ENCODE measurements at places on chromosomes 16 and 17.
A peak's percentile ranks its signal among the peaks of the same experiment; 100 is the strongest.

- no peak for DNase-seq
These were observed 130.2 kb downstream of the CPPED1 start for GRCh38 chr16:12673466-12673865.

DNA sequence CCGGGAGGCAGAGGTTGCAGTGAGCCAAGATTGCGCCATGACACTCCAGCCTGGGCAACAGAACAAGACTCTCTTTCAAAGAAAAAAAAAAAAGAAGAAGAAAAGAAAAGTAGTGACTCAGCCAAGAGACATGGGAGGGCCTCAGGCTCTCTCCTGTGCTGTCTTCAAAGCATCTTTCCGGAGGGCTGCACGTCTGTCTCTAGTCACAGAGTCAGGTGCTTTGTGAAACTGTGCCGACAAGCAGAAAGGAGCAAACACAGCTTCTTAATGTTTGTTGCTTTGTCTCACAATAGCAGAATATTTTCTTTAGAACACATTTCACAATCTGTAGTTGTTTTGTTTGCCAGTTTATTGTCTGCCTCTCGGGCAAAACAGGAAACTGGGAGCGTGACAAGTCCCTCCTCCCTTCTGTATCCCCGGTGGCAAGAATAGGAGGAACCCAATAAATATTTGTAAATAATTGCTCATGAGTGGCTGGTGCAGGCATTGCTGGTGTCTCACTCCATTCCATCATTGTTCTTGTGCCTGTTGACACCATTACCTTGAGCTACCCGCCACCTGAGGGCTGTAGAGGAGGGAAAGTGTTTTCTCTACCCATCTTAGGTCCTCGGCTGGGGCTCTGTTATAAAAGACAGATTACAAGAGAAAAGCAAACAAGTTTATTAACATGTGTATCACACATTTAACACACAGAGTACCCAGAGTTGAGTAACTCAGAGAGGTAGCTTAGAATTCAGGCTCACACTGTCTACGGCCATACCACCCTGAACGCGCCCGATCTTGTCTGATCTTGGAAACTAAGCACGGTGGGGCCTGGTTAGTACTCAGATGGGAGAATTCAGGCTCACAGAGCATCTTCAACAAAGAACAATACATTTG, 5.5 kb downstream of the GAST start:
- no peak for DNase-seq

DNA sequence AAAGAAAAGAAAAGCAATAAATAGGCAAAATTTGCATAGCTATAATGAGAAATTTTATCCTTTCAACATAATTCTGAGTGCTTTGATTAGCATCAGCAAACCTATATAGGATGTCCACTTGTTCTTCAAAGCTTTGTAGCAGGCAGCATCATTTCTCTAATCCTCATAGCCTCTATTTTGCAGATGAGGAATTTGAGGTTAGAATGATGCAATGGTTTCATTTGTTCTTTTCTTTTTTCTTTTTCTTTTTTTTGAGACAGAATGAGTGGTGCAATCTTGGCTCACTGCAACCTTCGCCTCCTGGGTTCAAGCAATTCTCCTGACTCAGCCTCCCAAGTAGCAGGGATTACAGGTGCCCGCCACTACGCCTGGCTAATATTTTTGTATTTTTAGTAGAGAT, 594.4 kb downstream of the TOX3 start:
- DNase-seq = no peak

GRCh38 chr16:66376577-66377305, 10.2 kb downstream of the CDH5 start:
- no peak for DNase-seq

DNA sequence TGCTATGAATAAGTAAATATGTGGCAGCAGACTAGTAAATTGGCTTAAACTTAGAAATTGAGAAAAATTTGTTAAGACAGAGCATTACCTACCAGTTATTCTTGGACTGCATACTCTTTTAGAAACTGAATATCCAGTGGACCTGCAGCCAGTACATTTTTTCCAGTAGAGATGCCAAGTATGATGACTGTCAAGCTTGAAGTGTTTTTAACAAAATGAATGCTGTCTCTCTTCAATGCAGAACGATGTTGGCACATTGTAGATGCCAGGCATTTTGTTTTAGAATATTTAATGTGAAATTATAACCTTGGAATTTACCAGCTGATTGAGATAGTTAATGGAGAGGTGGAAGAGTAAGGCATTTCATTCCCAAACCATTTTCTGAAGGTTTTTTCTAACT, 52.5 kb downstream of the NFAT5 start:
- DNase-seq = no peak

GRCh38 chr17:52653014-52653413, 494.5 kb upstream of the CA10 start:
- no peak for DNase-seq

DNA sequence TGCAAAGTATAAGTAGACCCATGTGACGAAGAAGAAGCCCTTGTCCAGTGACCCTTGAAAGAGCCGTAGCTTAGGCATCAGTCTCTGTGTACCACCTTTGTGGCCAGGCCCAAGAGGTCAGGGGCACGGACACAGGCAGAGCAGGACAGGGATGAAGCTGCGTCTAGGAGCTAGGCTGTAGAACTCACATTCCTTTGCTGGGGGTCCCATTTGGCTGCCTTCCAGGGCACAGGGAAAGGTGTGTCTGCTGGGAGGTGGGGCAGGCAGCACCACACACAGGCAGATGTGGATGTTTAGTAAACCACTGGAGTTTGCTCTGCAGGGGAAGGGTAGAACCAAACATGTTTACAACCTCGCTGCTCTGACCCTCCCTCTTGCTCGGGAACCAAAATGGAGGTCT, 33.7 kb downstream of the HNF1B start:
- DNase-seq = no peak

GRCh38 chr17:73533127-73533526, 111.1 kb downstream of the SDK2 start:
- DNase-seq = no peak

- no peak for DNase-seq
These were observed 8.7 kb upstream of the BEAN1 start for GRCh38 chr16:66418165-66418962.

DNA sequence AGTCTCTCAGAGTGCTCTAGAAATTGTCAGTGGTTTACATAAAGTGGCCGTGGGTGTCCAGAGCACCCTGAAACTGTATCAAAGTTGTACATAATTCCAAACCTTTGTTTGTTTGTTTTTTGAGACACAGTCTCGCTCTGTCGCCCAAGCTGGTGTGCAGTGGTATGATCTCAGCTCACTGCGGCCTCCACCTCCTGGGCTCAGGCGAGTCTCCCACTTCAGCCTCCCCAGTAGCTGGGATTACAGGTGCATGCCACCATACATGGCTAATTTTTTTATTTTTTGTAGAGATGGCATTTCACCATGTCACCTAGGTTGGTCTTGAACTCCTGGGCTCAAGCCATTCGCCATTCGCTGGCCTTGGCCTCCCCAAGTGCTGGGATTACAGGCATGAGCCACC, 24.3 kb upstream of the ADGRG1 start:
- no peak for DNase-seq

DNA sequence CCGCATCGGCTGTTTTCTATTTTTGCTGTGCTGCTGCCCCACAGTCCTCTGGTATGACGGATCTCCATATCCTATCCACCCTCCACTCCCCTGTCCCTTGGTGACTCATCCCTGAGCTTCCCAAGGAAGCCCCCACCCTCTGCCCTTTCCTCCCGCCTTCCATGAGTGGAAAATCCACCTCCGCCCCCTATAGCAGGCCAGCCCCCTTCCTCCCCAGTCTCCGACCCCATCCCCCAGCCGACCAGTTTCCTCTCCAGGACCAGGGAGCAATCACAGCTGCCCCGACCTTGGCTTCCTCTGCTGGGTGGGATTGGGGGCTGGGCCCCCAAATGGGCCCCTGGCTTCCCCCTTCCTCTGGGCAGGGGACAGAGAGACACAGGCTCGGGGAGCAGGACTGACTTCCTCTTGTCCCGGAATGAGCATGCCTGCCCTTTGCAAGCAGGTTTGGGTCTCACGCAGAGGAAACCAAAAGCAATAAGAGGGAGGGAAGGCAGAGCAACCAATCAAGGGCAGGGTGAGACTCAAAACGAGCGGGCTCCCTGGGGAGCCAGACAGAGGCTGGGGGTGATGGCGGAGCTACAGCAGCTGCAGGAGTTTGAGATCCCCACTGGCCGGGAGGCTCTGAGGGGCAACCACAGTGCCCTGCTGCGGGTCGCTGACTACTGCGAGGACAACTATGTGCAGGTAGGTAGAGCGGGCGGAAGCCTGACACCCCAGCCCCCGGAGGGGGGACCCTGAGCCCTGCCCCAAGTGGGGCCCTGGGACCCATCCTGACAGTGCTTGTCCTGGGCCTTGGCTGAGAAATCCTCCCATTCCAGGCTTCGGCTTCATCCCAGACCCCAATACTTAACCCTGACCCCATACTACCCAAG, at the start of the genes ABI3 and GNGT2:
ABI3 (plus strand) TSS at position 550 of the 872 bp plus-strand sequence; CDS start at position 568, 18 bp downstream.
GNGT2 (minus strand) TSS at position 417 of the 872 bp plus-strand sequence. CDS start 3,152 bp downstream, outside the sequence.
- no peak for DNase-seq

DNA sequence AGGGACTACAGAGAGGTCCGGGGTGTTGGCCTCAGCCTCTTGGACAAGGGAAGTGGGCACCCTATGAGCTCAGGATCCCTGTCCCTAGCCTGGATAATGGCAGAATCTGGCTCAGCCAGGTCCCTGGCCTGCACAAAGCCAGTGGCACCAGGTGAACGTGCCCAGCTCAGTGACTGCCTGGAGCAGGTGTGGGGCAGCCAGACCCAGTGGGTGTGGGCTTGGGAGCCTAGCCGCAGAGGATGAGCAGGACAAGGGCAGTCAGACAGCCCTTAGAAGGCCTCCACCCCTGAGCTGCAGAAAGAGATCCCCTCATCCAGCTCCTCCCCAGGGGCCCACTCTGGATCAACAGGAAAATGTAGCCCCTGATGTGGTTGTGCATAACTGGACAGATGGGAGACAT, 585.3 kb downstream of the KCNJ18 start:
- no peak for DNase-seq

GRCh38 chr17:81035521-81036196, 708 bp downstream of the BAIAP2 start:
- DNase-seq = no peak

DNA sequence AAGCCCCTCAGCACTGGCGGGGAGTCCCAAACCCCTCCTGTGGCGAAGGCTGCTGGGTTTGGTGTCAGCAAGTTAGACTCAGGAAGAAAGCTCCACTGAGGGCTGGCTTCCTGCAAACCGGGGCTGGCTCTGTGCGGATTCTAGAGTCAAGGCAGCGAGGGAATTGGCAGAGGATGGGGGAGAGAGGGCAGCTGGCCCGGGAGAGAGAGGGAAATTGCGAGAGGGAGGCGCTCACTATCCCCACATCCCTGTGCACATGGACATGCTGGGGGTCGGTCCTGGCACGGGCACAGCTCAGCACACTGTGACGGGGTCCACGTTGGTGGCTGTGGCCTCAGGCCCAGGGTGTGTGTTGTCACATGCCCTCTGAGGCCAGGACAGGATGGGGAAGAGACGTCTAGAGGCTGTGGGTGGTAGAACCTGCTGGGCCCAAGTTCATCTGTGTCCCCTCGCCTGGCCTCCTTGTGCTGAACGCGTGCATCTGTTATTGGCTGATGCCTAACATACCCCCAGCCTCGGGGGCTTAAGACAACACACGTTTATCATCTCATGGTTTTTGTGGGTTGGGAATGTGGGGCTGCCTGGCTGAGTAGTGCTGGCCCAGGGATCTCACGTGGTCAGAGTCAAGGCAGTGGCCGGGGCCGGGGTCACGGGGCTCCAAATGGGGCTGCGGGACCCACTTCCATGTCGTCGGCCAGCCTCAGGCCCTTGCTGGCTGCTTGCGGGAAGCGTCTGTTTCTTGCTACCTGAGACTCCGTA, 16.7 kb upstream of the JPH3 start:
- DNase-seq = no peak

GRCh38 chr16:53766304-53767016, 62.5 kb downstream of the FTO start:
- no peak for DNase-seq

DNA sequence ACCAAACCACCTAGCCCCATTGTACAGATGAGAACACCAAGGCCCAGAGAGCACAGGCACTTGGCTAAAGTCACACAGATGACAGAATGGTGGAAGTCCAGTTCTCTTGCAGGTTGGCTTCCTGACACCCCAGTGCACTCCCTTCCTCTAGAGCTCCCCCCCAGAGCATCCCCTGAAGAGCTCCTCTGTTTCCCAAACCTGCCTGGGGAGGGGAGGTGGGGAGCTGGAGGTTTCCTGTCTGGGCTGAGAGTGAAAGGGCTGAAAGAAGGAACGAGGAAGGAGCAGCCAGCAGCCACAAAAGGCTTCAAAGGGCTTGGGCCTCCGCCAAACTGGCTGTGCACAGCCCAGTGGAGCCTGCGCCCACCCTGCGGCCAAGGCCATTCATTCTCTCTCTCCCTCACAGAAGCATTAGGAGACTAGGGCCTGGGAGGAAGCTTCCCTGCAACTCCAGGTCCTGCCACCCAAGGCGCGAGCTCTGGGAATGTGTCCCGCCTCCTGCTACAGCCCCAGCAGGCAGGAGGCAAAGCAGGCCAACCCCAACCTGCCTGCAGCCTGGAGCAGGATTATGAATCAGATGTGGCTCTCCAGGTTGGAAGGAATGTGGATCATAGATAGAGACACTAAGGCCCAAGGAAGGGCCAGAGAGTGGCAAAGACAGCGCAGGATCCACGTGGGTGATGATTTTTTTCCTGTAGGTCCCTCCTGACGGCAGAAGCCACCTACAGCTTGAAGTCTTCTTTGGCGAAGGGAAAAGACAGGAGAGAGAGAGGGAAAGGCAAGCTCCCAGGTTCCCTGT, 913 bp downstream of the SLC13A5 start:
- no peak for DNase-seq

DNA sequence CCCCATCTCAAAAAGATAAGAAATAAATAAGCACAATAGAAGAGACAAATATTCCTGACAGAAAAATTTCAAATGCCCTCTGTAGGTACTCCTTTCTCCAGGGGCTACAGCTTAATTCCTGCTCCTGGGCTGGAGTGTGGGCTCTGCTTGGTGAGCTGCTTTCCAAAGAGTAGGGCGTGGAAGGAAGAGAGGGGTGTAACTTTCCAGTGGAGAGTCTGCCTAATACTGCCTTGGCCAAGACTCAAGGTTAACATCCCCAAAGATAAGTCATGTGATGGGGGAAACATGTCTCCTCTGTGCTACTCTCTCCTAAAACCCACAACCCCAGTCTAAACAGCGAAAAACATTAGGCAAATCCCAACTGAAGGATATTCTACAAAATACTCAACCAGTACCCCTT, 42.7 kb downstream of the TMC5 start:
- no peak for DNase-seq

- no peak for DNase-seq
These were observed 53.3 kb upstream of the FASN start for GRCh38 chr17:82151106-82151957.

DNA sequence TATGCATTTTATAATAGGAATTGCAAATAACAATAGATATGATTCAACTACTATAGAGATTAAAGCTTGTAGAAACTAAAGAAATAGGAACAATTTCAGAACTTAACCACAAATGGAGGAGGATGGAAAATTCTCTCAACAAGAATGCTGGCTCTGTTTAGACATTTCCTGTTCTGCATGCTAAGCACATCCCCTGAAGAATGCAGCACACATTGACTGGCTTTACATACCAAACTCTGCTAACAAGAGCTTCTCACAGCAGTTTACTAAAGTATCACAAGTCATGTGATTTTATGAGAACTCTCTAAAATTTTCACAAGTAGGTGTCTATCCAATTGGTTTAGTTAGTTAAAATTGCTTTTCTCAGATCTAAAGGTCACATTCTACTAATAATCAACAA, 85.2 kb downstream of the SPAG9 start:
- no peak for DNase-seq

GRCh38 chr17:1506649-1507267, 9.7 kb downstream of the INPP5K start:
- DNase-seq = no peak

- DNase-seq = no peak
These were observed 6.4 kb downstream of the ST6GALNAC2 start for GRCh38 chr17:76579281-76579680.

- DNase-seq = peak; percentile 60
These were observed 119.2 kb upstream of the CACNG5 start for GRCh38 chr17:66715745-66716156.

GRCh38 chr16:49526860-49527365, 153.3 kb downstream of the C16orf78 start:
- DNase-seq = no peak

Data from NCI-H1105 (cell line).